ENCODE measurements at places on chromosomes 16 and 17.
A peak's percentile ranks its signal among the peaks of the same experiment; 100 is the strongest.

DNA sequence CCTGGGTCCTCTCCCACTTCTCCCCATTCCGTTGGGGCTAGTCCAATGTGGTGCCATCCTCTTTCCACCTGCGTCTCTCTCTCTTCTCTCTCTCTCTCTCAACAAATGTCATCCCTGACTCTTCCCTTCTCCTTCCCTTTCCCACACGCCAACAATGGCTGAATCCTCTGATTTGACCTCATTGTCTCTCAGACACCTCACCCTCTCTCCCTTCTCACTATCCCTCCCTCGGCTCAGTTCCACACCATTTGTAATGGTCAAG lies 628 bp upstream of the ZNF18 start:
- DNase-seq: no peak

GRCh38 chr17:15271741-15272140 lies 6.6 kb upstream of the PMP22 start:
- DNase-seq: no peak

GRCh38 chr17:13407381-13407780 lies 194.3 kb downstream of the HS3ST3A1 start:
- DNase-seq: no peak

GRCh38 chr16:5891296-5891695 lies 793.7 kb upstream of the EEF2KMT start:
- no peak for DNase-seq

DNA sequence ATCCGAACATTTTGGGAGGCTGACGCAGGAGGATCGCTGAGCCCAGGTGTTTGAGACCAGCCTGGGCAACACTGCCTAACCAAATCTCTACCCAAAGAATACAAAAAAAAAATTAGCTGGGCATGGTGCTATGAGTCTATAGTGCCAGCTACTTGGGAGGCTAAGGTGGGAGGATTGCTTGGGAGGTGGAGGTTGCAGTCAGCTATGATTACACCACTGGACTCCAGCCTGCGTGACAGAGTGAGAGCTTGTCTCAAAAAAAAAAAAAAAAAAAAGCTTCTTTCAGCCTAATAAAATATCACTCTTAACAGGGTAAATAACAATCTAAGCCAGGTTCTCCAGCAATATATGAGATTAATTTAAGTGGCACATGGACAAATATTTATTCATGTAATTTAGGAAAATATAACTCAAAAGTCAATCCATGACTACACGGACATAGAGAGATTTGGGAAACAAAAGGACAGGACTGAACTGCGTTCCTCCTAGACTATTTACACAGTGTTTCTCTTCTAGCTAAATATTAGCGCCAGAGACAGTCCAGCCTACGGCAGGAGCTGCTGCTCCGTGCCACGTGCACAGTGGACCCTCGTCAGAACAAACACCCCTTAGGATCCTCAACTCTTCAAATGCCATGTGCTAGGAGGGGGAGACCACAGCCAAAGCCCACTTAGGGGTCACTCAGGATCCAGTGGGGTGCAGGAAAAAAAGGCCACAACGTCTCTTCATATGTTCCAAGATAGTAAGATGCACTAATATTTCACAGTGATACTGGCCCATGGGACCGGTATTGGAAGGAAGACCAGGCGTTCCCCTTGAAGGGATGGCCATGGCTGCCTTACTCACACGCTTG lies 8.7 kb downstream of the USP36 start:
- DNase-seq: no peak

DNA sequence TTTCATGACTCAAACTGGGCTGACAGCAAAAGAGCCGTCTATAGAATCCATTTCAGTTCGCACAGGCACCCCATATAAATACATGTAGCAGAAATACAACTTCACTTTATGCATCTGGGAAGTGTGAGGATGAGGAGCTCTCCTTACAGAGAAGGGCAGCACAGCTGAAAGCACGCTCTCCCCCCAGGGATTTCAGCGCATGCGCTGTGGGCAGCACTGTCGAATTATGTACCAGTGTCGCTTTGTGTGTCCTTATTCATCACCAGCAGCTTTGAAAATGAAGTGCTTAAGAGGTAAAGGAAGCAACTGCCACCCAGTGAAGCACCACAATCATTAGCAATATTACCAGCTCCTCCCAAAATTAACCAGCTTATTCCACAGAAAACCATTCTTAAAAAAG lies 39.9 kb downstream of the CEP95 start:
- no peak for DNase-seq

DNA sequence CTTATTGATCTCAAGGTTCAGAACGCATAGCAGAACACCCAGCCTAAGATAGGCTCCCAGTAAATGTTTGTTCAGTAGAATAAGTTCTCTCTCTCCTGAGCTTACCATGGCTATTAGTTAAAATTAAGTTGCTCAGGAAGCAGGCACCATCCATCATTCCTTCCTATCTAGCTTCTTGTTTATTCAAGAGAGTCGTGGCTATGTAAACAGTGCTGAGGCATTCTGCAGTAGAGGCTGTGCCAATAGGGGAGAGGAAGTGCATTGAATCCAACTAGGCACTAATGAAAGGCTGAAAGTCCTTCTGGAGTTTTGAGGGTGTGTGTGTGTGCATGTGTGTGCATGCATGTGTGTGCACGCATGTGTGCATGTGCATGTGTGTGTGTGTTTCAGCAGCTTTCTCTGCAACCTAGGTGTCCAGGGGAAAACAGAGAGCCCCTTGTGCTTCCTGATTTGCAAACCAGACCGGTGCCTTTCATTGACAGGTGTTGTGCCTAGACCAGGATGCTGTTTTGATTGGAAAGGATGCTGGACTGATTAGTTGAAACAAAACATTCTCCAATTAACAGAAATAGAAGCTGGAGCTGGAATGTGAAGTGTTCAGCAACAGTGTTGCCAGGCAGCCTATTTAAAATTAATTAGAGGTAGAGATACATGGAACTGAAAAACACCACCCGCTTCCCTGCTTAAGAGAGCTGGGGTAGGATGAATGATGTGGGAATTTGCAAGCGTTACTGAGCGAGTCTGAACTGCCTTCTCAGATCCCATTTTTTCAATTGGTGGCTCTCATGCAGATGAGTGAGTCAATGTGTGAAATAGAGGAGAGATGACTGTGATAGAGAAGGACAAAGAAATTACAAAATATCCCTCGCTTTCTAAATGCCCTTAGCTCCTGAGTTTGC lies 103.3 kb upstream of the CLEC3A start:
- DNase-seq: no peak

DNA sequence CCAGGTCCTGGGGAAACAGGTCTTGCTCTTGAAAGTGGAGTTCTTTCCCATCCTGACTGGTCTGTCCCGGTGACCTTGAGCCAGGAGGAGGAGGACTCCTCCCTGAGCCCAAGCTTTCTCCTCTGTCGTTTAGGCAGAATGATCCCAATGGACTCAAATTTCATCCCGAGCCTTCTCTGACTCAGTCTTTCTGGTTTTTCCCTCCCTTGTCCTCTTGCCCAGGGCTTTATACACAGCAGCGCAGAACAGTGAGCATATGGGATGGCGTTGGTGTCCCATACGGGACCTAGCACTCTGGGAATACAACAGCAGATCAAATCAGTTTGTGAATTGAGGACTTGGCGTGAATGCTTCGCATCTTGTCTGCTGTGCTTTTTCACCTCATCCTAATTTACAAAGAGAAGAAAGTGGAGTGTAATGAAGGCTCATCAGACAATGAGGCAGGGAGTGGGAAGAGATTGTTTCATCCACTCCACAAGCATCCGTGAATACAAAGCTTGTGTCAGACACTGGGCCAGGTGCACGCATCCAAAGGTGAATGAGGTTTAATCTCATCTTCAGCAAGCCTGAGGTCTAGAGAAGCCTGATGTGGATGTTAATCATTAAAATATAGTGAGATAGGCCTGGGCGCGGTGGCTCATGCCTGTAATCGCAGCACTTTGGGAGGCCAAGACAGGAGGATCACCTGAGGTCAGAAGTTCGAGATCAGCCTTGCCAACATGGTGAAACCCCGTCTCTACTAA lies 1.1 kb upstream of the XYLT1 start:
- DNase-seq: no peak

GRCh38 chr17:45758544-45758943 lies 25.6 kb upstream of the CRHR1 start:
- no peak for DNase-seq

- DNase-seq: peak; percentile 5
Measured at GRCh38 chr17:37239690-37240334, 136.0 kb upstream of the C17orf78 start.

DNA sequence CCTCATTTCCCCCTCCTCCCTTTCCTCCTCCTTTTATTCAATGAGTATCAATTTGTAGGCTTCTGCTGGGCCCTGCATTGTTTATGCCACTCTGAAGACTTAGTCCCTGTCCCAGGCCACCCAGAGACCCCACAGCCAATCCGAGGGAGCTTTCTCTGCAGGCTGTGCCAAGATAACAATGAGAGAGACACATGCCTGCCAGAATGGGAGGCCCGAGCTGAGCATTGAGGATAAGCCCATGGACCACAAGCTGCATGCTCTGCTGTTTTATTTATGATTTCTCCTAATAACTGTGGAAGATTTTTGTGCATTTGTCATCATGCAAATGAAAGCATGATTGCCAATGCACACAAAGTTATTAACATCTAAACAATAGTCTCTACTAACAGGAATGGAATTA lies 3.0 kb downstream of the RCVRN start:
- no peak for DNase-seq

DNA sequence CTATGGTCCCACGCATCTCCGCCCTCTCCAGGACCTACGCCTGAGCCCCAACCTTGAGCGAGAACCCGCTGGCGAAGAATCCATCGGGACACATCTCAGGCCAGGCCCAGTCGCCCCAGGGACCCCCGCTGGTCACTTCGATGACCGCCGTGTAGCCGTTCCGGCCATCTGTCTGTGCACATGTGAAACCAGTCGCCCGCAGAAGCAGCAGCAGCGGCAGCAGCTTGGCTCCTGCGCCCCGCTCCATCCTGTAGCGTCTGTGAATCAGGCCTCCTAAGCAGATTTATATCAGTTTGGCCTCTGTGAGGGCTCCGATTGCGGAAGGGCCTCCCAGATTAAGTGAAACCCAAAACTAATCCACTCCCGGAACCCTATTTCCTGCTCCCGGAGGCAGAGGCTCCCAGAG lies at the start of gene VMO1:
VMO1 (minus strand) TSS at position 259 of the 406 bp plus-strand sequence; CDS start at position 247, 12 bp downstream.
- no peak for DNase-seq

DNA sequence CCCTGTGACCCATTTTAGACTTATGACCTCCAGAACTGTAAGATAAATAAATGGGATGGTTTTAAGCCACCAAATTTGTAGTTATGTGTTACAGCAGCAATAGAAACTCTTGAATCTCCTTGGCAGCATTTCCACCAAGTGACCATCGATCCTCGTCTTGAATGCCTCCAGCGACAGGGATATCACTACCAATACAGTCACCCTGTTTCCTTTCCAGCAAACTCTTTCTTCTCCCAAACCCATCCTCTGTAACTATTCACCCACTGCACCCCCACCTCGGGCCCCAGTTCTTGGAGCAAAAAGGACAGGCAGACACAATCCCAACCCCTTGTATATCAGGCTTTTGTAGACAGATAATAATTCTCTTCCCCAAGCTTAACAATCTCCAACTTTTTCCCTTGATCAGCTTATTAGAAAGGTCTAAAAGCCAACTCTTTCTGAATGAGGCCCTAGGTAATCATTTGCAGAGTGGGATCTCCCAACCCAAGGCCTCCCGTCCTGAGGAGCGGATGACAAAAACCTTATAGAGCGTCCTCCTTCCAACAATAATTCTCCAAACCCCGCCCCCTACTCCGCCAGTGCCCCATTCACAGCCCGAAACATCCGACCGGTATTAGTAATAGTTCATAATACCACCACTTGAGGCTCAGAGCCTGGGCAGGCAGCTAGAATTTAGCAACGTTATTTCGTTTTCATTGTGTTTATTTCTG lies 14.7 kb upstream of the PLLP start:
- peak; percentile 40 for DNase-seq
